M059J (cell line): ENCODE measurements at places on chromosomes 2 and 18.

DNA sequence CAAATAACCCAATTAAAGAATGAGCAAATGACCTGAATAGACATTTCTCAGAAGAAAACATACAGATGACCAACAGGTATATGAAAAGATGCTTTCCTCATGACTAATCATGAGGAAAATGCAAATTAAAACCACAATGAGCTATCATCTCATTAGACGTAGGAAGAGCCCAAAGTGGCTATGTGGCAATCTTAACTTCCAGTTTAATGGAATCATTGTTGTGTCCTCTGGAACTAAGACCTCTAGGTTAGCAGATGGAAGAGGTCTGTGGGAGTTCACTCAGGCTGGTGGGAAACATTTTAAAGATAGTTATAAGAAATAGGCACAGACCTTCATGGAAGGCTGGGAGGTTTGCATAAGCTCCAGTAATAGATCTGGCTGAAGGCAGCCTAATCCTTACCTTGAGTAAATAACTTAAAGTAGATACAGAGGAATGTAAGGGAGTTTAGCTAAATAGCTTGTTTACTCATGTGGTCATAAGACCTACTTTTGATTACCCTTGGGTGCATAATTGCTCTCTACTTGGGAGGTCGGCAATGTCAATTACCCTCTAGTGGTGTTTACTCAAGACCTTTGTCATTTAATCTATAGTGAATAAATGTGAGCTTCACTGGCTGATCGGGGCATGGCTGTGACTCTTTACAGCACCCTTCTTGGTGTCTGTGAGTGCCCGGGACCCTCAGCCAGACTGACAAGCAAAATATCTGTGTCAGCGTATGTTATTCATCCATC lies 119.0 kb downstream of the GULP1 start:
- DNase-seq = peak; percentile 90

- no peak for DNase-seq
Measured at GRCh38 chr2:42792087-42792582, 248 bp downstream of the HAAO start.

DNA sequence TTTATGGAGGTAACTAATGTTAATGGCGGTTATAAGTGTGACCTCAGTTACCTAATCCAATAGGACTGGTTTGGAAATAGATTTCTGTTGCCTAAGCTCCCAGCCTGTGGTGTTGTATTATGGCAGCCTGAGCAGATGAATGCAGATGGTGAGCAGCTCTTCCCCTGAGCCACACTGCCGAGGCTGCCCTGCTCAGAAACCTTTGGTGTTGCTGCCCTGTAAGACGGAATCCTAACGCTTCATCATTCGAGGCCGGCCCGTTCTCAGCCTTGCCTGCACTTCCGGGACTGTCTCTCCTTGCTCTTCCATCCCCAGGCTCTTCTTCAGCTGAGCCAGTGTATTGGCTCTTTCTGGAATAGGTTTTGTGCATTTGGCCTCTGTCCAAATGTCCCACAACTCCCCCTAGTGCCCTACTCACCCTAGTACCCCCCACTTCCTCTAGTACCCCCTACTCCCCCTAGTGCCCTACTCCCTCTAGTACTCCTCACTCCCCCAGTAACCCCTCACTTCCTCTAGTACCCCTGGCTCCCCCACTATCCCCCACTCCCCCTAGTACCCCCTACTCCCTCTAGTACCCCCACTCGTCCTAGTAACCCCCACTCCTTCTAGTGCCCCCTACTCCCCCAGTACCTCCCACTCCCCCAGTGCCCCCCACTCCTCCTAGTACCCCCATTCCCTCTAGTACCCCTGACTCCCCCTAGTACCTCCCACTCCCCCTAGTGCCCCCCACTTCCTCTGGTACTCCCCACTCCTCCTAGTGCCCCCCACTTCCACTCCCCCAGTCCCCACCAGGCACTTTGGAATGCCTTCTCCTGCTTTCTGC lies 106.0 kb upstream of the TAF1B start:
- DNase-seq = peak; percentile 32

- DNase-seq = no peak
Measured at GRCh38 chr18:47887227-47887626, 43.2 kb downstream of the SMAD2 start.

DNA sequence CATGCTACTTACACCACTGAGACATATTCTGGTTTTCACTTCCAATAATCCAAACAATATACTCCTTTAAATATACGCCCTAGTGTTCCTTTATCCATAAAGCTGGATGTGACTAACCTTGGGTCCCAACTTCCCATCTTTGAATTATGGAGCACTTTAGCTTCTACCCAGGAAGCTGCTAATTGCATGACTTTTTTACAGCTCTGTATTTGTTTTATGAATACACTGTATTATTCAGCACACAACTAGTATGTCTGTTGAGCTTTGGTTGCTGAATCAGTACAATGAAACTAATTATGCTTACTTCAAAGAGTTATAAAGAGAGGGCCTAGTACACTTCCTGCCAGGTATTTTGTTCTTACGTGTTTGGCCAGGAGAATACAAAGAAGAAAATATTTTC lies 118.5 kb downstream of the BAZ2B start:
- no peak for DNase-seq

DNA sequence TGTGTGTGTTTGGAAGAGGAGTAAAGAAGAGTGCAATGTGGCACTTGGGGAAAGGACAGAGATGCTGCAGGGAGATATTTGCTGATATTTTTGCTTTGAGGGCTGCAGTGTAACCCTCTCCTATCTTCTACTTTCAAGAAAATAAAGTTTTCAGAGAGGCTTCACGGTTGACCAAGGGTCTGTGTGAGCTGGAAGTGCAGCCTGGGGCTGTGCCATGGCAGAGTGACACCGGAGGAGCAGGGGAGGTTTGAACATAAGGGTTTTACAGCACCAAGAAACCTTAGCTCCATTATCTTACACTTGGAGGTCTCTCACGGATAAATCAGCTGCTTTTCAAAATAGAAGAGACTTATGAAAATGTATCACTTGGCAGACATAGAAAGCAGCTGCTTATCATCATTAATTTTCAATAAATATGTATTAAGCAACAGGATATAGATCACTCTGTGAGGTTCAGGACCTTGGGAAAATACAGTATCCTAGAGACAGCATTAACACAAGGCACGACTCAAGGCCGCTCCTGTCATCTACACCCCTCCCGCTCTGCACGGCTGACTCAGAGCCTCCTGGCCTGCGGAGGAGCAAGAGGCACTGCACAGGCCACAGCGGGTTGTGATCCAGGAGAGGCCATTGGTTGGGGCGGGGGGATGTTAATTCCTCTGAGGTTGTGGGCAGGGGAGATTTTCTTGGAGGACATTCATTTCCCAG lies 127.8 kb downstream of the COPS8 start:
- DNase-seq = peak; percentile 58

- no peak for DNase-seq
Measured at GRCh38 chr2:54526226-54526879, 70.2 kb downstream of the SPTBN1 start.

DNA sequence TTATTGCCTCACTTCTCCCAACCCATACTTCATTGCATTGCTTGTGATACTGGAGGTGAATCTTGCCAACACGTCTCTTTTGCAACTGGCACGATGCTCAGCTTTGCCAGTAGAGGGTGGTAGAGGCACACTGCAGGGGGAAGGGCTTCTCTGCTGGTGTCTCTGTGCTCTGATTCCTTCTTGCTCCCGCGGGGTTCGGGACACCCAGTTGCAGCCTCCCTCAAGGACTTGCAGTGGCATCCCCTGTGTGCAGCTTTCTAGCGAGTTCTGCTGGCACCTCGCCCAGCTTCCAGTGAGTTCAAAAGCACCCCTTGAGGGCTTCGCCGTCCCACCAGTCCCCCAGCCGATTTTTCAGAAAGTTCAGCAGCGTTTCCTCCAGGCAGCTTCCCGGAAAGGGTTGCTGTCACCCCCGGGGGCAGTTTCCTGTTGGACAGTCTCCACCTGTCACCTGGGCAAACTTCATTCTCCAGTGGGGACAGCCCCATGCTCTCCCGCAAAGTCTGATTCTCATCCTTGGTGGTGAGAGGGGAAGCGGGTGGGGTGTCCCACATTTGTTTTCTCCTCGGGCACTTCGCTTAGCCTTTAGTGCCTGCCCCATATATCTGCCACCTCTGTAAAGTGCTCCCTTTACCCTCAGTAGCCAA lies 35.4 kb upstream of the EN1 start:
- peak; percentile 45 for DNase-seq

DNA sequence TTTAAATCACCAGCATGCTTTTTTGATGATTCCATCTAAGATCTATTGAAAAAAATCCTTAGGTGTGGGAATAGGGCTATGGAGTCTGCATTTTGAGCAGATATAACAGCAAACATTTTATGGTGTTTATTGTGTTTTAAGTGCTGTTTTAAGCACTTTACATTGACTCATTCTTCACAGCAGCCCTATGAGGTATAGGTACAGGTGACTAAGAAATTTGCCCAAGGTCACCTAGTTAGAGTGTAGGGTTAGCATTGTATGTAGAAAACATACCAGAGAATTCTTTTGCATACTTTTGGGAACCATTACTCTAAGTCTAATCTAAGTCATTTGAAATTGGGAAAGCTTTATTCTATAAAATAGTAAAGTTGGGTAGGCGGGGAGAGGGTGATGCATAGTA lies 31.3 kb downstream of the PPM1B start:
- no peak for DNase-seq

DNA sequence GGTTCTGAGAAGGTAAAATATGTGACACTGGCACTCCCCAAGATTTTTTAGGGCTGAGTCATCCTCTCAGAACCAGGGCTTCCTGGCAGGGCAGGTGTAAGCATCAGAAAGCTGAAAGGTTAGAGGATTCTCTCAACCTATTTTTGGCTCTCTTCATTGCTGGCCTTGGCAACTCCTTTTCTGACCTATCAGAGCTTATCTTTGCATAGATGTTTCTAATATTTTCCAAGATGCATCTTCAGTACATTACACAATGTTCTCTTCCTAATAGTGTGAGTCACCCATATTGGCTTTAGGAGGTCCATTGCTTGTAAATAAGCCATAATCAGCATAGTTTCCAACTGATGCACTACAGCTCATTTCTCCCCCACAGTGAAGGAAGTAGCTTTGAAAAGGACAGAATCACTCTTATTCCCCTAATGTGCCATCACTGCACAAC lies 2008.4 kb upstream of the PIK3C3 start:
- DNase-seq = peak; percentile 84

DNA sequence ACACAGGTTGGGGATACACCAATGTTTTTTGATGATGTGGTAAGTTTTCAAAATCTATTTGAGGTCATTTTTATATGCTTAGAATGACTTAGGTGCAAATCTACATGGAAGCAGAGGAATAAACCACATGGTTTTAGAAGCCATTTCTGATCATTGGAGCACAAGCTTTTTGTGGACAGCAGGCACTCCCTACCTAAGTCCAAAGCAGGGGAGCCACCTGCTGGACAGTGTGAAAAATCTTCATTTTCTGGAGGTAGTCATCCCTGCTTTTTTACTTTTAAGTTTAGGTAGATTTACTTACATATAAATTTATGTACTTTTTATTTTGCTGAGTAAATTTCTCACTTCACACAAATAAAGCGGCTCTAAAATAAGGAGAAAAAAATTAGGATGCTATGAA lies 323.2 kb downstream of the PLCL1 start:
- DNase-seq = peak; percentile 41

- no peak for DNase-seq
Measured at GRCh38 chr2:219401606-219402005, 13.9 kb upstream of the DNPEP start.

GRCh38 chr2:36482576-36483214 lies 115.3 kb downstream of the FEZ2 start:
- peak; percentile 97 for DNase-seq

DNA sequence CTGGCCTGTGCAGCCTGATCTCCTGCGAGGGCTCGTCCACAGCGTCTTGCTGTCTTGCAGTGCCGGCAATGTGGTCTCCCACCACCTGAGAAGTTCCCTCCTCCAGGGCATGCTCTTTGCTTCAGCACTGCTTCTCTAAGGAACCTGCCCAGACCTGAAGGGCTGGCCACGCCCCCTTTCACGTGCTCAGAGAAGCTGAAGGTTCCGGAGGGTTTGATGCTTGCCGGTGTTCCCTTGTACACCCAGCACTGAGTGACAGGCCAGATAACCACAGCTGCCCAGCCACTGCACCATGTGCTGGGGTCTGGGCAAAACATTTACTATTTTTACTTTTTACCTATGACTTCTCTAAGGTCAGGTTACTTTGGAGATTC lies 1.7 kb upstream of the POLR2D start:
- no peak for DNase-seq

DNA sequence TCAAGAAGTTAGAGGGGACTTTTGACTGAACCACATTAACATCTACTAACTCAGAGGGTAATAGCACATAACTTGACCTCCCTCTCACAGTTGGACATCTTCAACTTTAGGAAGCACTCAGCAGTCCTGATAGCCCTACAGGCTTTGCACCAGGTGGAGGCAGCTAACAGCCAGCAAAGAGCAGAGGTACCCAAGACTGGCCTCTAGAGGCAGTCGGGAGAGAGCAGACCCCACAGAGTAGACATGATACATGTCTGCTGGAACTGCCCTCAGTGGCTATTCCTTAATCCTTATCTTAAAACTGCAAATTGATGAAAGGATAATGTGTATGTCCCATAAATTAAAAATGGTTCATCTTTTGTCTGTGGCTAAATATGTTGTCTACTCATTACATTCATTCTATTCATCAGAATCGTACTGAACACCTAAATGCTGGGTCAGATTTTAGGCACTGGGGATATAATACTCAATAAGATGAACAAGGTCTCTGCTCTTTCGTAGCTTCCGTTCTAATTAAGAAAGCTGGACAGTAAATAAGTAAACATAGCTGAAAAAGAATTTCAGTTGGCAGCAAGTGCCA lies 49.8 kb downstream of the CAB39 start:
- DNase-seq = no peak

DNA sequence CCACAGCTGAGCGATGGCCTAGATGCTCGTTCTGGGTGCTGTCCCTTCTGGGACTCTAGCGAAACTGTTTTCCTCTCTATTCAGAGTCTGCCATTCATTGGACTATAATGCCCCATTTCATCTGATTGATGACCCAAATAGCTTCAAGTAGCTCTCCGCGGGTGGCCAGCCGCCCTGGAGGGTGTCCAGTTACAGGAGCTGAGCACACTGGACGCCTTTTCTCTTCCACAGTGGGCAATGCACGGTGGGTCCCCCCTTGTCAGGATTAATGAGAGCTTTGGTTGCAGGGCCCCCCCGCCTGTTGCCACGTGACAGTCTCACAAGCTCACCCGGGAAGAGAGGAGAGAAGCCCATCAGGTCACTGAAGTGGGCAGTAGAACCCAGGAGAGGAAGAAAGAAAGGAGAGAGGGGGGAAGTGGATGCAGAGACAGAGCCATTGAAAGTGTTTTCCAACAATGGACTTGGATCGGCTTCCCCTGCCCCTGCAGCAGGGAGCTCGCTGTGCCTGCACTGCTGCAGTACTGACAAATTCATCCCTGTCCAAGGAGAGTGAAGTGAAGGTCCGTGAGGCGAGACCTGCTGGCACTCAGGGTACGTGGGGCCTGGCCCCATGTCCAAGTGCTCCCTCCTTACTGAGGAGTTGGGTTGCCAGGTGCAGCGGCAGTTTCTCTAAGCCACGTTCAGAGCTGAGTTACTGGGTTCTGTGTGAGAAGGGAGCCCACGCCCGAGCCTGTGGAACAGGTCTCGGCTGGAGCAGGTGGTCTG lies 44.8 kb downstream of the DIPK1C start:
- DNase-seq = no peak

DNA sequence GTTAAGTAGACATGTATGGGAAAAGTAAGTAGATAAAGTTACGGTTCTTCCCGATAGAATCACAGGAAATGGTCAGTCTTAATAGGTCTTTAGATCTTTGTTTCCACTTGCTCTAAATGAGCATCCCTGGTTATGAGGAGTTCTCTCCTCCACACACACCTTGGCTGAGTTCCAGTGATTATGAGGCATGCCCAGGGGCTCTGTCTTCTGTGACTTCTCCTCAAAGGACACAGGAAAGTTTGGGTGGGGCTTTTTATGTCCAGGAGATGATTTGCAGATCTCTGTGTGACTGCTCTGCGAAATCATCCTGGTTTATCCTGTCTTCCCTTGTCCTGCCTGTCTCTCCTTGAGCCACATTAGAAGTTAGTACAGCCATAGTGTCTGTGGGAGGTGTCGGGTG lies 83.9 kb upstream of the EML6 start:
- peak; percentile 42 for DNase-seq
